H1 (cell line): ENCODE measurements at places on chromosomes 16 and 17. TPM values are rescaled to one million over a fixed set of nuclear protein-coding genes. Genes with fewer than 3 reads are reported as not detected.

The TAC4 gene
- not detected in 2 replicates for total RNA-seq

The POLR2A gene
- total RNA-seq, result 150 and 157 TPM in 2 replicates

The TBC1D3I gene
- total RNA-seq, result 0.46 TPM in 1 of 2 replicates, not detected in the other

The AATK gene
- total RNA-seq, result 3.2 and 3.5 TPM in 2 replicates

The TEX19 gene
- total RNA-seq, result 0.38 and 0.54 TPM in 2 replicates

The HSPB9 gene
- total RNA-seq, result 0.30 and 0.33 TPM in 2 replicates

The SEPTIN12 gene
- not detected in 2 replicates for total RNA-seq

DNA sequence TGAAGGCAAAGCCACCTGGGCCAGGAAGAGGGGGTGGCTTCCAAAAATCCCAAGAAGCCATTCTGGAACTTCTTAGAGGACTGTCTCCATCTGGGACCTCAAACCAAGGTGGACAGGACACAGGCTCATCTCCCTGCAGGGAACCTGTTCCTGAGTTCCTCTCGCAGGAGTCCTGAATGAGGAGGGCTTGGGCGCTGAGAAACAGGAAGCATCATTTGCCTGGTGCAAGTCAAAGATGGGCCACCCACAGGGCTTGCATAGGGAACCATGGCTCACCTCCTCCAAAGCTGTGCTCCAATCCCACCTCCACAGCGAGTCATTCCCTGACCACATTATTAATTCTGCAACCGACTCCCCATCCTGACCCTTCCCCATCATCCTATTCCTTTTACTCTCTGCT, 55.0 kb upstream of the RPL38 start:
- H3K4me3 ChIP-seq, result no peak overlapping the region
- no peaks in the 10 kb centered on the region for H3K36me3 ChIP-seq
- H3K27ac ChIP-seq, result no peak overlapping the region
- no peaks in the 10 kb centered on the region for H3K27me3 ChIP-seq
- H3K4me1 ChIP-seq, result peaks cover 9% of the 10 kb centered on the region; the same call in 1 of the 2 replicates
- no peak for DNase-seq

DNA sequence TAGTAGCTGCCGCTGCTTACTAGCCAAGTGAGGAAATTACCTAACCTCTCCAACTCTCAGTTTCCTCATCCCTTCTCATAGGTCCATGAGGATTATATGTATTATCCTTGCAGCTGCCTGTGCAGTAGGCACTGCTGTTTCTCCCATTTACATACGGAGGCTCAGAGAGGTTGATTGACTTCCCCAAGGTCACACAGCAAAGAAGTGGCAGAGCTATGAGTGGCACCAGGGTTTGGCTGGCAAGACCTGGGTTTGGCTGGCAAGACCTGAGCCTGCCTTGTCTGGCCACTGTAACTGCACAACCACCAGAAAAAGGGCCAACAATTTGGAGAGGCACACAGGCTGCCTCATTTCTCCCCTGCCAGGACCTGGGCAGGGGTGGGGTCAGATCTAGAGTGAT, 2.5 kb upstream of the NDRG4 start:
- no peak overlapping the region for H3K27ac ChIP-seq
- H3K4me3 ChIP-seq, result no peak overlapping the region
- no peaks in the 10 kb centered on the region for H3K36me3 ChIP-seq
- no peak for DNase-seq
- no peaks in the 10 kb centered on the region for H3K27me3 ChIP-seq

GRCh38 chr16:83713597-83713996, 94.2 kb upstream of the HSBP1 start:
- no peaks in the 10 kb centered on the region for H3K27me3 ChIP-seq
- H3K36me3 ChIP-seq, result no peaks in the 10 kb centered on the region
- no peak overlapping the region for H3K27ac ChIP-seq
- H3K4me3 ChIP-seq, result no peak overlapping the region
- H3K4me1 ChIP-seq, result no peaks in the 10 kb centered on the region

DNA sequence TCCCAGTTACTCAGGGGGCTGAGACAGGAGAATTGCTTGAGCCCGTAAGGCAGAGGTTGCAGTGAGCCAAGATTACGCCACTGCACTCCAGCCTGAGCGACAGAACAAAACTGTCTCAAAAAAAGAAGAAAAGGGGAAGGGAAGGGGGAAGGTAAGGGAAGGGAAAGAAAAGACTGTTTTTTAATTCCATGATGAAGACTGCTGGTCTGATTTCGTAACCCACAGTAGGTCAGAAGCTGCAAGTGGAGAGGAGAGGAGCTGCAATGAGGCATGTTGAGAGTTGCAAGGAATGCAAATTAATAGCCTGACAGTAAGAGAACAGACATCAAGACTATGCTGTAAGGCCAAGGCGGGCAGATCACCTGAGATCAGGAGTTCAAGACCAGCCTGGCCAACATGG, 33.3 kb downstream of the HELZ start:
- no peak overlapping the region for H3K27ac ChIP-seq
- no peak for DNase-seq
- no peaks in the 10 kb centered on the region for H3K4me1 ChIP-seq
- H3K27me3 ChIP-seq, result no peaks in the 10 kb centered on the region

DNA sequence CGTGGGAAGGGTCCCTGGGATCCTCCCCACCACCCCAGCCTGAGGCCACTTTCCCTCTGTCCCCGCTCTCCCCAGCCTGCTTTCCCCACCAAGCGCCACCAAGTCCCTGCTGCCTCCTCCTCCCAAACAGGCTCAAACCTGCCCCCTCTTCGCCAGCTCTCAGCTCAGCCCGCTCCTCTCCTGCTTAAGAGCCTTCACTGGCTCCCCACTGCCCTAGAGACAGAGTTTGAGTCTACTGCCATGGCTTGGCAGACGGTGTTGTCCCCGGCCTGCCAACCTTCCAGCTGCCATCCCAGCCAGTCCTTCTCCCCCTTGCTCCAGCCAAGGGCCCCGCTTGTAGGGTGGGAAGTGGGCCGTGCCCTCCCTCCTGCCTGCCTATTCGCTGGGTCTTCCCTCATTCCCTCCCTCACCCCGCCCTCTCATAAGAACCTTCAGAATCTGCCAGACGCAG, 11.1 kb downstream of the IL4R start:
- H3K36me3 ChIP-seq, result no peaks in the 10 kb centered on the region
- peaks cover 17% of the 10 kb centered on the region for H3K4me1 ChIP-seq
- H3K27me3 ChIP-seq, result no peaks in the 10 kb centered on the region
- peak overlapping the region; percentile 21; the same call in 1 of the 2 replicates for H3K27ac ChIP-seq

DNA sequence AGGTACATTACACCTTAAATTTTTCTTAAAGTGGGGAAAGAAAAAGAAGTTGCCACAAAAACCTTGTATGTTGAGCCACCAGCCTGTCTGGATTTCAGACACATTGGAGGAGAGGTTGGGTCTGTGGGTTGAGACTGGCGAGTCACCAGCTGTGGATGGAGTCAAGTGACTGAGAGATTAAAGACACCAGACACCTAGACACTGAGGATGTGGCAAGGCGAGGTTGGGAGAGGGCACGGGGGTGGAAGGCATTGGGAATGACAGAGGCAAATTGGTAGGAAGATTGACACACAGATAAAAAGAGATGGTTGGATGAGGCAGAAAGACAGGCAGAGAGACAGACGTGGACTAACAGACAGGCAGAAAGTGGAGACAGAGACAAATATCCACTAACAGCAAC, 49.6 kb downstream of the KCNJ12 start:
- H3K4me1 ChIP-seq, result no peaks in the 10 kb centered on the region
- no peaks in the 10 kb centered on the region for H3K27me3 ChIP-seq
- DNase-seq, result no peak
- H3K27ac ChIP-seq, result no peak overlapping the region

DNA sequence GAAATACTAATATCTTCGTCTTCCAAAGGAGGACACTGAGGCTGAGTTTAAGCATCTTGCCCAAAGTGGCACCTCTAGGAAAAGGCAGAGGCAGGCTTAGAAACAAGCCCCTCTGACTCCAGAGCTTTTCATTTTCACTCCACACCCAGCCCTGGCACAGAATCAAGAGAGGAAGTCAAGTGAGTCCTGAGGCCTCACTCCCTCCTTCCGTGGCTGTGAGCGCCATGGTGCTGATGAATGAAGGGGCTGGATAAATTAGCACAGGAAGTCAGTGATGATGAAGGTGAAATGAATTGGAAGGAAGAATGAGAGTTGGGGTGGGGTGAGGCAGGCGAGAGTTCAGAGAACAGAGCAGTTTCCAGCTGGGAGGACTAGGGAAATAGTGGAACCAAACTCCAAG, 179.3 kb downstream of the TMEM132E start:
- H3K4me1 ChIP-seq, result peaks cover 2% of the 10 kb centered on the region
- no peaks in the 10 kb centered on the region for H3K36me3 ChIP-seq
- H3K27ac ChIP-seq, result no peak overlapping the region

GRCh38 chr16:12461971-12462370, 341.7 kb downstream of the CPPED1 start:
- no peak overlapping the region for H3K4me3 ChIP-seq
- DNase-seq, result no peak
- H3K27me3 ChIP-seq, result no peaks in the 10 kb centered on the region
- H3K27ac ChIP-seq, result no peak overlapping the region
- H3K36me3 ChIP-seq, result no peaks in the 10 kb centered on the region
- H3K4me1 ChIP-seq, result no peaks in the 10 kb centered on the region

GRCh38 chr17:65381152-65381551, 180.3 kb downstream of the AXIN2 start:
- H3K27ac ChIP-seq, result no peak overlapping the region
- H3K4me3 ChIP-seq, result no peak overlapping the region
- no peaks in the 10 kb centered on the region for H3K36me3 ChIP-seq
- no peaks in the 10 kb centered on the region for H3K27me3 ChIP-seq
- no peaks in the 10 kb centered on the region for H3K4me1 ChIP-seq
- no peak for DNase-seq

DNA sequence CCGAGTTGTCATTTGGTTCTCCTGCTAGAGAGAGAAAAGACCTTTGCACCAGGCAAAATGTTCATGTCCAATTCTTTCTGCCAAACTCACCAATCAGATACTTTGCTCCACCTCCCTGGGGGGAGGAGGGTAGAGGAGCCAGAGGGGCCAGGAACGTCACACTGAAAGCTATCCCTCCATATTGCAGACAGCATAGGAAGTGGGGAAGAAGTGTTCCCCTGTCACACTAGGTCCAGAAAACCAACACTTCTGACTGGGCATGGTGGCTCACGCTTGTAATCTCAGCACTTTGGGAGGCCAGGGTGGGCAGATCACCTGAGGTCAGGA, 9.5 kb downstream of the HSD17B2 start:
- no peaks in the 10 kb centered on the region for H3K27me3 ChIP-seq
- H3K4me3 ChIP-seq, result no peak overlapping the region
- DNase-seq, result no peak
- H3K36me3 ChIP-seq, result no peaks in the 10 kb centered on the region

GRCh38 chr17:20187049-20187448, 177.9 kb downstream of the SPECC1 start:
- DNase-seq, result no peak
- H3K27ac ChIP-seq, result no peak overlapping the region; the same call in 1 of the 2 replicates
- H3K4me1 ChIP-seq, result peaks cover 34% of the 10 kb centered on the region
- no peaks in the 10 kb centered on the region for H3K36me3 ChIP-seq
- no peaks in the 10 kb centered on the region for H3K27me3 ChIP-seq
- no peak overlapping the region for H3K4me3 ChIP-seq

- H3K4me3 ChIP-seq, result peak within 1 kb of the TSS; percentile 55
- DNase-seq, result peak; percentile 92
- H3K36me3 ChIP-seq, result no peaks in the 10 kb centered on the region
- no peaks in the 10 kb centered on the region for H3K27me3 ChIP-seq
- peaks cover 2% of the 10 kb centered on the region for H3K4me1 ChIP-seq
These were observed at the start of gene TMEM92 for GRCh38 chr17:50274142-50274896. Gene TMEM92, plus strand, starts transcription at chr17:50274466. Its CDS starts 36 bp downstream, at chr17:50274502.

DNA sequence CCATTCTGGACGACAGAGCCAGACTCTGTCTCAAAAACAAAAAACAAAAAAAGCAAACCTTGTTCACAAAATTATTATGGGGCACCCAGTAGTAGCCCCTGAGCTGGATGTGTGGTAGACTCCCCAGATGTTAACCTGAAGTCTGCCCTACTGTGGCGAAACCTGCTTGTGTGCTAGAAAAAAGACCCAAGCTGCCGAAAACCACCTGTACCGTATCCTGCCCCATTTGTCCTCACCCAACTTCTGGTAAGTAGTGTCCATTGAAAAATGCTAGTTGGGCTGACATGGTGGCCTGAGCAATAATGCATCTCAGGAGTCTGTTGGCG, 9.1 kb downstream of the RMI2 start:
- no peak for DNase-seq
- no peaks in the 10 kb centered on the region; the same call in 1 of the 2 replicates for H3K4me1 ChIP-seq
- H3K36me3 ChIP-seq, result no peaks in the 10 kb centered on the region; the same call in 1 of the 2 replicates
- no peaks in the 10 kb centered on the region for H3K27me3 ChIP-seq
- no peak overlapping the region for H3K4me3 ChIP-seq

- DNase-seq, result no peak
- no peaks in the 10 kb centered on the region for H3K36me3 ChIP-seq
- peaks cover 10% of the 10 kb centered on the region for H3K4me1 ChIP-seq
- H3K27ac ChIP-seq, result no peak overlapping the region
These were observed 426.3 kb downstream of the SLC39A11 start for GRCh38 chr17:72665852-72666851.

DNA sequence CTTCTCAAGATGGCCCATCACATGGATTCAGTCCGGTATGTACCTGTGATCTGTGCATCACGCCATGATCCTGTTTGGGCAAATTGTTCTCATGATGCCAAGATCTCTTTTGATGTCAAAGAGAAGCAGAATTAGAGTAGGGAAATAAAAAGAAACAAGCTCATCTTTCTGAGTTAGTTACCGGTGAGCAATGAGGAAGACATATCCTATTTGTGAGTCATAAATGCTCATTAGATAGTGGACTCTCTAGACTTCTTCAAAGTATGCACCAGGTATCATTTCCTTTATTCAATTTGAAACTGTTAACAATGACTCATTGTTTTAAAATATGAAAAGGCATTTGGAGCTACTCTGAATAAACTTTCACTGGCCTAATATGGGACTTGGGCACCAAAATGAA, 8.0 kb upstream of the KRTAP4-12 start:
- H3K27me3 ChIP-seq, result no peaks in the 10 kb centered on the region
- H3K4me1 ChIP-seq, result no peaks in the 10 kb centered on the region
- no peaks in the 10 kb centered on the region for H3K36me3 ChIP-seq
- no peak overlapping the region for H3K27ac ChIP-seq

GRCh38 chr17:35731239-35731916, at the start of gene RASL10B:
Gene RASL10B, plus strand, starts transcription at chr17:35731639. Its CDS starts 3,546 bp downstream, at chr17:35735185.
- peaks cover 8% of the 10 kb centered on the region; the same call in 1 of the 2 replicates for H3K27me3 ChIP-seq
- no peaks in the 10 kb centered on the region for H3K36me3 ChIP-seq
- H3K4me3 ChIP-seq, result peak within 1 kb of the TSS; percentile 85
- DNase-seq, result peak; percentile 85
- H3K27ac ChIP-seq, result no peak within 1 kb of the TSS
- peaks cover 7% of the 10 kb centered on the region for H3K4me1 ChIP-seq
